ENCODE measurements at places on chromosomes 2 and 18.
A peak's percentile ranks its signal among the peaks of the same experiment; 100 is the strongest.

GRCh38 chr18:78994977-78995582 is 15.5 kb downstream of the SALL3 start:
- DNase-seq: no peak

GRCh38 chr18:13431886-13432285 is 213.3 kb downstream of the LDLRAD4 start:
- DNase-seq: no peak

GRCh38 chr2:128260239-128261138 is 58.2 kb downstream of the HS6ST1 start:
- DNase-seq: peak; percentile 16

GRCh38 chr2:9692456-9693195 is 61.8 kb upstream of the YWHAQ start:
- DNase-seq: no peak

- no peak for DNase-seq
Observed at GRCh38 chr2:21268197-21268877, 144.6 kb downstream of the TDRD15 start.

DNA sequence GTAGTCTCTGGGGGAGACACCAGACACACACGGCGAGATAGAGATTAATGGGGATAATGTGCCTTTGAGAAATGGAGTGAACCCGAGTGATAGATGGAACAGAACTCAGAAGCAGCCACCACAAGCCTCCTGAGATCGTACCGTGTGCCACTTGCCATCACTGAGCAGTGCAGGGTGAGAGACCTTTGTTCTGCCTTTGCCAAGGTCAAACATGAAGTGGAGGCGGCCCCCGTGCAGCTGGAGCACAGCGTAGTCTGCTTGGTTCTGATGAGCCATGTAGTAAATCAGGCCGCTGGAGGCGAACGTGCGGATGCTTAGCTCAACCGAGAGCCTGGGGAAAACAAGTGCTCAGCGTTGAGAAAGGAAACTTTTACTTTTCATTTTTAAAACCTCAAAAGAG is 167.0 kb downstream of the LAMA1 start:
- no peak for DNase-seq

DNA sequence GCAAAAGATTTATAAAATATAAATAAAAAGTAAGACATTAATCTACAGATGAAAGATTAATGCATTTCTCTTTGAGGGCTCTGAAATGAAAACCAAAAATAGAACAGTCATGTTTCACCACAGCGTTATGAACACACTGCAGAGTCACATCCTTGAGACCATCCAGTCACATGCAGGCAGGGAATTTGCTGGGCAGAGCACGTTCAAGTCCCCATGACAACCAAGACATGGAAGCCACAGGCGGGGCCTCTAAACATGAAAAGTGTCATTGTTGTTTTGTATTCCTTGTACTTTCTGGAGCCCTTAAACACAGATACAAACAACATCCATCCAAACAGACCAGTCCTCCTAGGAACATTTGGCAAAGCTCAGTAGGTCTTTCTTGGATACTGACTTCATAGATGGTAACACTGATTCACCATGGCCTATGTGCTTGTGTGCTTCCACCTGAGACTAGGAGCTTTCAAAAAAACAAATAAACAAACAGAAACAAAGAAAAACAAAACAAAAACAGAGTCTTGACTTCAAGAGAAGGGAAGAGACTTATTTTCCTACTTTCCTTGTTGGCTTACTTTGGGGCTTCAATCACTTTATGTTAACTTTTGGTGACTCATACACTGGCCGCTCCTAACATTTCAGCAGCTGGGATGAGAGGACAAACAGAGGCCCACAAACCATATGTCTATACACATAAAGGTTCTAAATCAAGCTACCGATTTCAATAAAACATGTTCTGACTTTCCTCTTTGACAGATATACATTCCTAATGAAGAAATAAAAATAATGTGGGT is 99.5 kb upstream of the CCDC85A start:
- DNase-seq: peak; percentile 25

DNA sequence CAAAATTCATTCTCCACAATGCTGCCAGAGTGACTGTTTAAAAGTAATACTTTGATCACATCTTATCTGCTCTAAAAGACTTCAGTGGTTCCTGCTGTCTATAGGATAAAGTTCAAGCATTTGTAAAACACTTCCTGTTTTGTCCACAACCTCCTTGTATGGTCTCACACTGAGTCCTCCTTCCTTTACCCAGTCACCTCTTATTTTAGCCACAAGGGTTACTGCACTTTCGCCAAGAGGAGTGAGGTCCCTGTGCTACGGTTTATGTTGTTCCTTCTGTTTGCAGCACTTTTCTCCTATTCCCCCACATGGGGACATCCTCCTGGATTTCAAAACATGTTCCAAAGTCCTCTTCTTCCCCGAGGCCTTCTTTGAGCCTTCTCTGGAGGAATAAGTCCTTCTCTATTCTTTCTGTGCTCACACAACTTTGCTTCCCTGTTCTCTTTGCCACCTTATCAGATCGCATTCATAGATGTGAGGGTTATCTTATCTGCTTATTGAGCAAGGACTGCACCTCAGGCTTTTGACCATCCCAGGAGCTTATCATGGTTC is 112.2 kb upstream of the NABP1 start:
- DNase-seq: no peak

DNA sequence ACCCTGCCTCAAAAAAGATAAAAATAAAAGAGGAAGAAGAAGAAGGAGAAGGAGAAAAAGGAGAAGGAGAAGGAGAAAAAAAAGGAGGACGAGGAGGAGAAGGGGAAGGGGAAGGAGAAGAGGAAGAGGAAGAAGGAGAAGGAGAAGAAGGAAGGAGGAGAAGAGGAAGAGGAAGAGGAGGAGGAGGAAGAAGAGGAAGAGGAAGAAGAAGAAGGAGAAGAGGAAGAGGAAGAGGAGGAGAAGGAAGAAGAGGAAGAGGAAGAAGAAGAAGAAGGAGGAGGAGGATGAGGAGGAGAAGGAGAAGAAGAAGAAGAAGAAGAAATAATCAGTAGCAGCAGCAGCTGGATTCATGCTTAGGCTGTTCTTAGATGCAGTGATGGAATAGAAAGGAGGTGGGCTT is 159.7 kb downstream of the TFCP2L1 start:
- no peak for DNase-seq

DNA sequence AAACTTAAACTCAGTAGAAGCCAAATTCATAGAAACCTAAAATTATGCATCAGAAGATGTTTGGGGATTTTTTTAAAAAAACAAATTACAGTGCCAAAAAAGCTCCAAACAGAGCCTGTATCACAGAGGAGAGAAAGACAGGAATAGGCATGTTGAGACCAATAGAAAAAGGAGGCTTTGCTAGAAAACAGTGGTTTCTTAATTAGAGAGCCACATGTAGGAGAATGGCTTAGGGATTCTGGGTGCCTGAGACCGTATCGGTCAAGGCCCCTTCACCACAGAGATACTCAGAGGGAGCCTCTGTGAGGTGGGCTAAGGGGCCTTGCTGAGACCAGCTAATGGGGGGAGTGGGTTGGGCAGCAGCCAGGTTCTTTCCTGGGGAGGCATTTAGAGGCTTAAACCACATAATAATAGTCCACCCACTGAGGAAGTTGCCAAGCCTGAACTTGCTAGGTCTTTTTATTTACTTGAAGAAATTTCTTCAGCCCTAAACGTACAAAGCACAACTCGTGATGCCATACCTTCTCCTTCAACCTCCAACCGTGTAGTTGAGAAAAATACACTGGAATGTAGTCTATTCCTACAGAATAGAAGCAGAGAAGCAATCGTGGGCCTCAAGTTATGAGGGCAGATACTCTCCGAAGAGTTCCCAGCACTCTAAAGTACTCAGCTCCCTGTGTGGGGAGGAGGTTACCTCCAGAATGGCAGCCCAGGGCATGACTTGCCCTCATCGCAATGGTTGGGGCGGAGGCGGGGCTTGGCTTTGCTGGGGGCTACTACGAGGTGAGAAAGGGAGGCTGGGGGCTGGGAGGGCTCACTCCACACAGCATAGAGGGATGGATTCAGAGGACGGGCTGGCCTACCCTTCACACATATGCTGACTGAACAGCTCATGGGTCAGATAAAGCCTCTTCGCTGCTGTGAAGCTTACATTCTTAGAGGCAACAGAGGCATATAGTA is 237.9 kb downstream of the TPGS2 start:
- DNase-seq: no peak

DNA sequence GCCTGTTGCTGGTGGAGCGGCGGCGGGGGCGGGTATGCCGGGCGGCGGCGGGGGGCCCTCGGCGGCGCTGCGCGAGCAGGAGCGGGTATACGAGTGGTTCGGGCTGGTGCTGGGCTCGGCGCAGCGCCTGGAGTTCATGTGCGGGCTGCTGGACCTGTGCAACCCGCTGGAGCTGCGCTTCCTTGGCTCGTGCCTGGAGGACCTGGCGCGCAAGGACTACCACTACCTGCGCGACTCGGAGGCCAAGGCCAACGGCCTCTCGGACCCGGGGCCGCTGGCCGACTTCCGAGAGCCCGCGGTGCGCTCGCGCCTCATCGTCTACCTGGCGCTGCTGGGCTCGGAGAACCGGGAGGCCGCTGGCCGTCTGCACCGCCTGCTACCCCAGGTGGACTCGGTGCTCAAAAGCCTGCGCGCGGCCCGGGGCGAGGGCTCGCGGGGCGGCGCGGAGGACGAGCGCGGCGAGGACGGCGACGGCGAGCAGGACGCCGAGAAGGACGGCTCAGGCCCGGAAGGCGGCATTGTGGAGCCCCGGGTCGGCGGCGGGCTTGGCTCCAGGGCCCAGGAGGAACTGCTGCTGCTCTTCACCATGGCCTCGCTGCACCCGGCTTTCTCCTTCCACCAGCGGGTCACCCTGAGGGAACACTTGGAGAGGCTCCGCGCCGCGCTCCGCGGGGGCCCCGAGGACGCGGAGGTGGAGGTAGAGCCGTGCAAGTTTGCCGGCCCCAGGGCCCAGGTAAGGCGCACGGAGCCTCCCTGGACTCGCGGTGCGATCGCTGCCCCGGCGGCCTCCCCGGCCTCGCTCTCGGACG is 1.0 kb downstream of the ZCCHC2 start:
- DNase-seq: peak; percentile 56

GRCh38 chr18:38198956-38199355 is 633.4 kb upstream of the CELF4 start:
- no peak for DNase-seq

DNA sequence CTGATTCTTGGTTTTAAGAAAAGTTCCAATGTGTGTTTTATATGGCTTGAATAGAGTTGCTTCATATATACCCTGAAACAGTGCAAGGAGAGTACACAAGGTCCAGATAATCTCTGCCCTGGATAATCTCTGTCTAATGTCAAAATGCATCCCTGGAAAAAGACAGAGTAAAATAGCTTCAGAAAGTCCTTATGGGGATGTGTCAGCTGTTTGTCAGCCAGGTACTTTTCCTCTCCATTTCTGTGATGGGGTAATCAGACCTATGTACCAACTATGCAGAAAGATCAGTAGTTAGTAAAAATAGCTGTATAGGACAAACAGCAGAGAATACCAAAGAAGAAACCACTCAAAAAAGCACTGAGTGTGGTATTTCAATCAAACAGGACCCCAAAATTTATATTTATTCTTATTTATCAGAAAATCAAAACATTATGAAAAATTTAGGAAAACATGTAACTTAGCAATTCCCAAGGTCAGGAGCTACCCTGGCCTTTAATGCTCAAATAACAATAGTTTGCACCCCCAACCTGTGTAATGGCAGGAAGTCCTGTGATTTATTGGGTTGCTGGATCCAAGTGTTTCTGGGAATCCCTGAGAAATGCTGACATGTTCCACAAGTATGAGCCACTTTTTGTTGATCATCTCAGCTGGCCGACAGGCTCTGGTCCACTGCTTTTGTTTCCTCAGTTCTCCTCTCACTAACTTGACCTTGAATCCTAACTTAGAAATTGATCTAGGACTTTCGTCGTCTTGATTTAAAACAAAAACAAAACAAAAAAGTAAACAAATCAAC is 69.6 kb downstream of the MDH1 start:
- no peak for DNase-seq

- DNase-seq: no peak
Observed at GRCh38 chr2:173862612-173863217, 102.5 kb downstream of the SP3 start.

- DNase-seq: peak; percentile 71
Observed at GRCh38 chr2:37829202-37829601, 95.9 kb upstream of the RMDN2 start.

DNA sequence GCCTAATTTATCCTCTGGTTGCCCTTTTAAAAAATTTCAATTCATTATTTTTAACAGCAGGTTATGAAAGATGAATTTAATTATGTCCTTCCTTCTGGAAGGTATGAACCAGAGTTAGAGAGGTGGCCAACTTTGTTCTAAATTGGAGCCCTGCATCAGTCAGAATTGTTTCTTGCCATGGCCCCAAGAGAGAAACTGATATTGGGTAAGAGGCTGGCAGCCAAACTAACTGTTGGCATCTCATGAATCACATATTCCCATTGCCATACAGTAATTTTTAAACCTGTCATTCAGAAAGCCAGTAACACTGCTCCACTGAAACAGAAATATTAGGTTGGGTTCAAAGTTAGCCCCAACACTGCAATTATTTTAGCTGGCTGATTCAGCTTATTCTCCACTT is 67.4 kb downstream of the SMAD2 start:
- DNase-seq: no peak

DNA sequence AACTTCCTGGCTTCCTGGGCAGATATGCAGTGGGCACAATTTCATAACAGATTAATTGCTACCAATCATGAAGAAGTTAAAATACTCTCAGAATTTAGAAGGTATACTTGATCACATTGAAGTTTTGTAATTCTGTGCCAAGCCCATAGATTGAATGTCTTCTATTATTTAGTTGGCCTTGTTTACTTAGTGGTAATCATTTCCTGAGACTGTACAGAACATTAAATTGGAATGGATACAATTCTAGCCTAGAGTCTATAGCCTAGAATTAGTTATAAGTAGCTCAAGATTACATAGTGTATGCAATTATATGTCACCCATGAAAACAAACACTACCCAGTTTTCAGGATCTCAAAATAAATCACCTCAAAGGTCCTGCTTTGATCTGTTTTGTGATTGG is 615.8 kb downstream of the XIRP2 start:
- DNase-seq: no peak

DNA sequence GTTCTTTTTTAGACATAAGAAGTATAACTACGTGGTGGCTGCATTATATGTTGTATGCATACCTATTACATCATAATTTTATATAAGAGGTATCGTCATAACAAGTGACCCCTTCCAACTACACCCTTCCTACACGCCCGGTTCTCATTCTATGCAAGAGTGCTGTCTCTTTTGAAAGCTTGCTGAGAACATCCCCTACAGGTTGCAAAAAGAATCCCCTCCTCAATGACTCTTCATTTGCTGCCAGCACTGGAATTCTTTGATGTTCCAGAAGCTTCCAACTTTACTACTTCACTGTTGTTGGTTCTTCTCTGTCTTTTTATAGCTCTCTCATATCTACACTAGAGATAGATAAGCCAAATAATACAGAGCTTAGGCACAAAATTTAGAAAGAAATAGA is 66.4 kb downstream of the CDH7 start:
- DNase-seq: no peak

DNA sequence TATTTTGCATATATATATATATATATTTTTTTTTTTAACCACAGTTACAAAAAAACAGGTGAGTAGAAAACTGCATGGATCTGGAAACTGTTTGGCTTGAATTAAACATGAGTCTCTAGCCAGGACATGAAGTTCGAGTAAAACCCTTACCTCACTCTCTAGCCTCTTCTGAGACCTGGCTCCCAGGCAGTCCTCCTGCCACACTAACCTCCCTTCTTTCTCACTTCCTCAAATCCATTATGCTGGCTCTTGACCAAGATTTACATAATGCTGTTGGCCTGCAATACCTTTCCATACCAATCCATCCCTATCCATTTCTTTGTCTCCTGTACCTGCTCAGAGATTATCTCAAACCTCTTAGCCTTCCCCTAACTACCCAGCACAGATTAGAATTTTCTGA is 34.0 kb downstream of the PIGN start:
- no peak for DNase-seq

All from hepatic stellate cell (primary cell).